NCI-H526 (cell line): ENCODE measurements at places on chromosomes 3 and 15.

DNA sequence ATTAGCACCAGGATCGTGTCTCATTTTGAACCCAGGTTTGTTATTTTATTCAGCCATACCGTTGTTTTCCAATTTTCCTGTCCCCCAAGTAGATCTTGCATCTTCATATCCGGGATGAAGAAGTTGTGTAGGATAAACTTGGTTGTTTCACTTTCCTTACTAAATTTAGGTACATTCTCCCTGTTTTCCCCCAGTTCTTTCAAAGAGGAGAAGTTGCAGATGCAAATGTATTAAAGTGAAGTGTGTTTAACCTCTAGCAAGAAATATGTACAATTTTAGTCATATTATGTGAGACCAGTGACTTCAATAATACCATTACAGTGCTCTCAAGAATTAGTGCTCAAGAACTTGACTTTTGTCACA is 1.3 kb downstream of the ATXN7 start:
- no peak for DNase-seq

GRCh38 chr15:31391687-31392671 is 65.3 kb downstream of the KLF13 start:
- no peak for DNase-seq

- DNase-seq: no peak
Measured at GRCh38 chr3:57587905-57588304, 9.2 kb downstream of the ARF4 start.

DNA sequence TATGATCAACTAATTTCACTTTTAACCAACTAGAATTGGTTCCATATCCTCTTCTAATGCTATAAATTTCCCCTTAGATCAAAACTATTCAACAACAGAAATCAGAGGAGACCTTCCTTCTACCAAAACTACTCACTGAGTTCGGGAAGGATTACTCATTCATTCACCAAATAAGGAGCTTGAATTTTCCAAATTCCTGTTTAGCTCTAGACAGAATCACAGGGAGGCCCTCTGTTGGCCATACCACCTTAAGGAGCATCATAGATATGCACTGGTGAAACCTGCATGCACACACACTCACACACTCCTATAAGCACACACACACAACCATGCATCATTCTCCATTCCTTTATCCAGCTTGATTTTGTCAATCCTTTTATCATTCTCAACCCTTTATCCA is 49.0 kb downstream of the SUCLG2 start:
- no peak for DNase-seq

- no peak for DNase-seq
Measured at GRCh38 chr3:124833710-124834332, 53.3 kb downstream of the ITGB5 start.

GRCh38 chr15:79863886-79864285 is 32.9 kb downstream of the MTHFS start:
- no peak for DNase-seq

- DNase-seq: no peak
Measured at GRCh38 chr3:54988302-54988837, 60.5 kb upstream of the LRTM1 start.

- no peak for DNase-seq
Measured at GRCh38 chr15:60554494-60554893, 75.6 kb upstream of the ICE2 start.

DNA sequence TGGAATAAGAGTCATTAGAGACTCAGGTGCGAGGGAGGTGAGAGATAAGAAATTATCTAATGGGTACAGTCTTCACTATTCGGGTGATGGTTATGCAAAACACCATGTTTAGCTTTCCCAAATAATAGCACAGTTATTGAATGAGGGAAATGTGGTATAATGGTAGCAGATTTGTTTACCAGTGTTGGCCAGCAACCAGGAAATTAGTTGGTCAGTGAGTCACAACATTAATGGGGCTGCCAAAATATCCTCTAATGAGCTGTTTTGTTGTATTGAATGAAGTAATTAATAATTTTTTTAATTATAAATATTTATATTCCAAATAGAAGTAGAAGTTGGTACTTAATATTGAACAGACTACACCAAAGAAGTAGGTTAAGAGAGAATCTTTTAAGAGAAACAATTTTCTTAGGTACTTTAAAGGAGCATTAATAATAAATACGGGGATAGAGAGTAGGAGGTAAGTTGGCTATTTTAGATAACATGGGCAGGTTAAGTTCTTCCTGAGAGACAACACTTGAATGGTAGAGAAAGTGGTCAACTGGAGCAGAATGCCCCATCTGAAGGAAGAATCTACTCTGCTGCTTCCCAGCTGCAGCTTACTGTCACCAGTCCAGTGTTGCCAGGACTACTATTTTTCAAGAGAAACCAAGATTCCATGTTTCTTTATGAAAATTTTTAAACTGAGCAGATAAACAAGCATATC is 218.8 kb downstream of the UBE2E2 start:
- no peak for DNase-seq

GRCh38 chr3:150970665-150971324 is 1.7 kb downstream of the CLRN1 start:
- DNase-seq: no peak

DNA sequence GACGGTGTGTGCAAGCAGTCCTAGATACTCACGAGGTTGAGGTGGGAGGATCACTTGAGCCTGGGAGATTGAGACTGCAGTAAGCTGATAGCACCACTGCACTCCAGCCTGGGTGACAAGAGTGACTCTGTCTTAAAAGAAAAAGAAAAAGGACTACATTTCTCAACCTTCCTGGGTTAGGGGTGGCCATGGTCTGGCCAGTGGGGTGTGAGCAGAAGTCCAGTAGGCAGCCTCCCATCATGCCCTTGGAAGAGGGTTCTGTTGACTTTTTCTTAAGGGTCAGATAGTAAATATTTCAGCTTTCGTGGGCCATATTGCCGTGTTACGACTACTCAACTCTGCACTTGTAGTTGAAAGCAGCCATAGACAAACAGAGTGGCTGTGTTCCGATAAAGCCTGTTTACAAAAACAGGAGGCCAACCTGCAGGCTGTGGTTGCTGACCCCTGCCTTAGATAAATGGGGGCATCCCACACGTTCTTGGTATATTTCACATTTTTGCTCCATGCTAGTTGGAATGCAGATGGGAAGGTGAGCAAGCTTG is 31.0 kb upstream of the PDE8A start:
- DNase-seq: no peak

DNA sequence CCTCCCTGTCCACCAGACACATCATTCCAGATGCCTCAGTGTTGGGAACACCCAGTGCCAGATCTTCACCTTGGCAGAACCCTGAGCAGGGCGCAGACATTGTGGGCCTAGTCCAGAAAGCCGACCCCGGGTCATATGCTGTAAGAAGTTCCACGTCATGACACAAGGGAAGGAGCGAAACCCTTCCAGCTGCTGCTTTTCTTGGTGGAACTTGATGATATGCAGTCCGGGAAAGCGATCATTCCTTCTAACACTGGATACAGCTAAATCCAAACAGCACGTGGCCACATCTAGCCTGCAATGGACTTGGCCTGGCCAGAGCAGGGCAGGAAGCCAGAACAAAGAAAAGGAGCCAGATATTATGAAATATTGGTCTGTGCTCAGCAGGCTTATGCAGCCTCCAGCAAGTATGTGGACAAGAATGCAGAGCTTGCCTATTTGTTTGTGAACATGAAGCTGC is 22.0 kb downstream of the GASK1A start:
- no peak for DNase-seq

- DNase-seq: peak; percentile 81
Measured at GRCh38 chr15:68990231-68990991, 24.1 kb upstream of the NOX5 start.

- DNase-seq: no peak
Measured at GRCh38 chr15:25890529-25890928, 27.4 kb upstream of the ATP10A start.

GRCh38 chr3:50530001-50530970 is 26.9 kb upstream of the CACNA2D2 start:
- DNase-seq: no peak

- no peak for DNase-seq
Measured at GRCh38 chr3:44252332-44252959, 10.8 kb downstream of the TOPAZ1 start.

DNA sequence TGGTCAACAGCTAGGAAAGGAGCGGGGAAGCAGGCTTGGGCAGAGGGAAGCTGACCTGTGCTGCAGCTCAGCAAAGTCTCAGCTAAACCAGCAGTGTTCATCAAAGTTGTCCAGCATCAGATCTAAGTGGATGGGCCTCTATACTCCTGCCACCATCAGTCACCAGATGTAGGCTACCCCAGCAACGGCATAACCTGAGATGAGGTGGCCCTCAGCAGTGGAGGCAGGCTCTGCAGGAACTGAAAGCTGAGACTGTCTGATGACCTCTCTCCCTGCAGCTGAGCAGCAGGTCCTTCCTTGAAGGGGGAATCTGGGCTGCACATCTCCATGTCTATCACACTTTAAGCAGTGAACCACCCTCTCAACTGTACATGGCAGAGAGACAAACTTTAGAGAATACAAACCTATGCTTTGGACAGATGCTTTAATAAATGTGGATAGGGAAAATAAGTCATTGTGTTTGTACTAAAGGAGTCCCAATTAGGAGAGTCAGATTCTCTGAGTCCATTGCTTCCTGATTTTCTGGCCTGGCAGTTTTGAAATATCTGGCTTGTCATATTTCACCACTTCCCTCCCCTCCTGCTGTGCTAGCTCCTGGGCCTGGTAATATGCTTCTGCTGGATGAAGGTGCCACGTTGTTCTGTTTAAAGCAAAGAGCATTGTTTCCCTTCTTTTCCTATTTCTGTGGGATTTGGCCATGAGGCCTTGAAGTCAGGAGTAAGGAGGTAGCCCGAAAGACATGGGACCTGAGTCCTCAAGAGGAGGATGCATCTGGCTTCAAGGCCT is 11.1 kb upstream of the PSTPIP1 start:
- DNase-seq: no peak

- peak; percentile 88 for DNase-seq
Measured at GRCh38 chr3:149494022-149494758, 19.7 kb downstream of the TM4SF4 start.

GRCh38 chr15:70356919-70357318 is 259.2 kb upstream of the TLE3 start:
- DNase-seq: no peak

DNA sequence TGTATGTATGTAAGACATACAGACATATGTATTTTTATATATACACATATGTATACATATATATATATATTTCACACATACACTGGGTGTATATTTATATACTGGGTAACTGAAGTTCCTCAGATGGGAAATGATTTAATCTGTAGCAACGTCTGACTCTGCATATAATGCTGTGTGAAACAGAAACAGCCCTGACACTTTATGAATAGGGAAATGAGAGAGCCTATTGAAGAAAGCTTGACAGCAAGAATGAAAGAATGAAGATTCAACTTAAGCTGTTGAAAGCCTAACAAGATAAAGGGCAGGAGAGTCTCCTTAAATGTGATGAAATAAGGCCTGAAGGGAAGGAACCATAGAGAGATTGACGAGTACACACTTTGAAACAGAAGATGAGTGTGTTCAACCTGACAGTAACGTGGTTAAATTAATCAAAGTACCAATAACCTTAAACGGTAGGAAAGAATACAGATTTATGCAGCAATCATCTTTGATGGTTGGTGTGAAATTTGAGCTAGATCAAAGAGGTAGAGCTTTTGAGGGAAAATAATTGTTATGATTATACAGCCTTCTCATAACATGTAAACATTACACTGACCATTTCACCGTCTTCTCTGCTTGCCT is 169.9 kb downstream of the MECOM start:
- DNase-seq: no peak

DNA sequence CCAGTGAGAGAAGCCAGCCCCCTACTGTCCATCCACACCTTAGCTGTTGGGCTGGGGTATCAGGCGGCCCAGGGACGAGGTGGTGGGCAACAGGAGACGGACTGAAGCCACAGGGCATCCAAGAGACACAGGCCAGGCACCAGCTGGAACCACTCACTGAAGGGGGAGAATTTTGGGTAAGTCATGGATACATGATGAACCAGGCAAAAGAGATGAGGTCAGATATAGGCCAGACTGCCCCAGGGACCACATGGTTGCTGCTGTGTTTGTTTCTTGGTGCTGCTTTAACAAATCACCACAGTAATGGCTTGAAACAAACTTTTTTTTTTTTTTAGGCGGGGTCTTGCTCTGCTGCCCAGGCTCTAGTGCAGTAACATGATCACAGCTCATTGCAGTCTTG is 66.4 kb downstream of the SEMA5B start:
- no peak for DNase-seq

GRCh38 chr3:14117468-14118399 is 6.9 kb downstream of the CHCHD4 start:
- DNase-seq: no peak

DNA sequence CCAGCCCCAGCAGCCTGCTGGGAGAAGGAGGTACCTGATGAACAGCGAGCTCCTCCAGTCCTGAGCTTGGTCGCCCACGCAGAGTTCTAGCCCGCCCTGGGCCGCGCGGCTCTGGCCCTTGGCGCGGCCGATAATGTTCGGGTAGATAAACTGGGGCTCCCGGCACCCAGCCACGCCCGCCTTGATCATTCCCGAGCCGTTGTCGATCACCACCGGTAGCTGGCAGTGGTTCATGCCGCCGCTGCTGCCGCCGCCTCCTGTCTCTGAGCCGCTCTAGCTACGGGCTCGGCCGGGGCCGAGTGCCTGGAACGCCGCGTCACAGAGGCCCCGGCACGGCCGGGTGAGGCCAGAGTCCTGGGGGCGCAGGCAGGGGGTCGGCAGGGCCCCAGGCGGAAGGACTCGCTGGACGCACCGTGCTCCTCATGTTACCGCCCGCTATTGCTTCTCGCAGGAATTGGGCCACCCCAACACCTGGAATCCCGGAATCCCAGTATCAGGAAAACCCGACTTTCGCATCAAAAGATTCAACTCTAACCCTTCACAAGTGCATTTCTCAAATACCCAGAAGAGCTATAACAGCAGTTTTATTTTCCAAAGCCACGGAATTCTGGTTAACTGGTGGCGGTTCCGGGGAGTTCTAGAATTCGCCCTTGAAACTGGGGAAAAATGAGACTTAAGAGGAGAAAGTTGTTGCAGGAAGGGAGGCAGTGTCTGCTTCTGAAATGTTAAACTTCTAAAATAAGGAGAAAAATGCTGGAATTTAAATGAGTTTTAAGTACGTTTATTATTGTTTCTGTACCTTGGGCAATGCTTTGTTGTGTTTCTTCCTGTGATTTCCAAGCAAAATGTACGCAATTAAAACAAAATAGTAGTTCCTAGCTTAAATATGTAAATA is at the start of gene ACTRT3:
Gene ACTRT3, minus strand, starts transcription at position 275 of the 895 bp plus-strand sequence. Its CDS starts 41 bp downstream, at position 234.
- peak; percentile 82 for DNase-seq

GRCh38 chr15:31606931-31607497 is 280.4 kb downstream of the KLF13 start:
- no peak for DNase-seq
